ENCODE measurements at places on chromosomes 6 and 20. TPM values are rescaled to one million over a fixed set of nuclear protein-coding genes. Genes with fewer than 3 reads are reported as not detected.

The PRSS35 gene
- polyA plus RNA-seq = 28.7 TPM

The TPD52L1 gene
- 102 TPM for polyA plus RNA-seq

The WFDC2 gene
- polyA plus RNA-seq = 204 TPM

The CCM2L gene
- polyA plus RNA-seq = 8.4 TPM

The GPR6 gene
- polyA plus RNA-seq = not detected

The PTK6 gene
- 1.2 TPM for polyA plus RNA-seq

The MEI4 gene
- polyA plus RNA-seq = 1.8 TPM

The GABBR1 gene
- 56.9 TPM for polyA plus RNA-seq

The ZFP57 gene
- 0.23 TPM for polyA plus RNA-seq

The OPN5 gene
- 0.51 TPM for polyA plus RNA-seq

The ARFGEF3 gene
- 6.6 TPM for polyA plus RNA-seq

The CALHM6 gene
- polyA plus RNA-seq = 5.1 TPM
